Activated CD4-positive, alpha-beta T cell treated with anti-CD3 and anti-CD28 coated beads, Interleukin-2, amount 10 ng/mL, durations not matched to agents 7 days and 5 days (primary cell): ENCODE measurements at places on chromosomes 4 and X. TPM values are rescaled to one million over a fixed set of nuclear protein-coding genes. Genes with fewer than 3 reads are reported as not detected.

DNA sequence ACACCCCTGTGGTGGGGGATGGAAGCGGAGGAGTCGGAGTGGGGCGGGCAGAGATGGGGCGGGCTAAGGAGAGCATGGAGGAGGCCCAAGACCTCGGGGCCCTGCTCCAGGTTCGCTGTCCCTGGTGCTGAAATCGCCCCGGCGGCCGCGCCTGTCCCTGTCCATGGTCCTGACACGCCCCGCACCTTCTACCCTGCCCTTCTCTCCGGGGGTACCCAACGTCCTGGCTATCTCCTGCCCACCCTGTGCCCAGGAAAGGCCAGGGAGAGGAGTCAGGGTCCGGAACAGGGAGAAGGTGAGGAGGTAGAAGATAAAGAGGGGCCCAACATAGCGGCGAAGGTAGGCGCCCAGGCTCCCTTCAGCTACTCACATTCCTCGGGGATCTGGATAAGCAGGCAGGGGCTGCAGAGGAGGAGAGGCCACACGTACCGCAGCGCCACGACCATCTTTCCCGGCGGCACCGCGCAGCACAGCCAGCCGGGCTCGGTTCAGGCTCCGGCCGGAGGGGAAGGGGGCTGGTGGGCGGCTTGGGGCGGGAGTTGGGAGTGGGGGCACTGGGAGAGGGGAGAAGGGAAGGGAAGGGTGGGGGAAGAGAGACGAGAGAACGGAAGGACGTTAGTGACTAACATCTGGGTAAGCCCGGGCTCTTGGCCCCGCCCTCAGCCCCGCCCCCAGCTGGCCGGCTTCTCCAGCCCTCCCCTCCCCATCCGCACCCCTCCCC is 10.4 kb downstream of the L1CAM start:
- H3K27me3 ChIP-seq, result peaks cover 25% of the 10 kb centered on the region
- peaks cover 21% of the 10 kb centered on the region for H3K4me1 ChIP-seq
- no peaks in the 10 kb centered on the region for H3K36me3 ChIP-seq
- no peak overlapping the region for H3K4me3 ChIP-seq

- H3K36me3 ChIP-seq, result peaks cover 19% of the 10 kb centered on the region
- peaks cover 39% of the 10 kb centered on the region for H3K4me1 ChIP-seq
- peak overlapping the region; percentile 87 for H3K4me3 ChIP-seq
- H3K27me3 ChIP-seq, result no peaks in the 10 kb centered on the region
- DNase-seq, result peak; percentile 59
- H3K27ac ChIP-seq, result peak overlapping the region; percentile 95
Observed at GRCh38 chrX:47191331-47191730, 2.3 kb upstream of the UBA1 start.

Gene FABP2
- not detected for total RNA-seq

DNA sequence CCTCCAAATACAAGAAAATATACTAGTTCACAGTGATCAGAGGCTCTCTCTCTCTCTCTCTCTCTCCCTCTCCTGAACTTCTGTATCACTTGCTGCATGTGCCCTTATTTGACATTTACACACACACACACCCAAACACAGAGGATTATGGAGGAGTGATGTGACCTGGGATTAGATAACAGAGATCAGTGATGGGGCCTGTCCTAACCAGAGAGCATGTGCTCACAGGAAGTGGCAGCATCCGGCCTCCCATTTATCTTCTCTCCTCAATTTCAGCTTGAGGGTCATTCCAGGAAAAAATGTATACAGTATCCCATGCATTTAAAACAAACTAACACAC is 143.0 kb downstream of the TSPAN5 start:
- no peaks in the 10 kb centered on the region for H3K27me3 ChIP-seq
- no peak for DNase-seq
- H3K27ac ChIP-seq, result no peak overlapping the region

Gene P2RY4
- 0.25 TPM for total RNA-seq

DNA sequence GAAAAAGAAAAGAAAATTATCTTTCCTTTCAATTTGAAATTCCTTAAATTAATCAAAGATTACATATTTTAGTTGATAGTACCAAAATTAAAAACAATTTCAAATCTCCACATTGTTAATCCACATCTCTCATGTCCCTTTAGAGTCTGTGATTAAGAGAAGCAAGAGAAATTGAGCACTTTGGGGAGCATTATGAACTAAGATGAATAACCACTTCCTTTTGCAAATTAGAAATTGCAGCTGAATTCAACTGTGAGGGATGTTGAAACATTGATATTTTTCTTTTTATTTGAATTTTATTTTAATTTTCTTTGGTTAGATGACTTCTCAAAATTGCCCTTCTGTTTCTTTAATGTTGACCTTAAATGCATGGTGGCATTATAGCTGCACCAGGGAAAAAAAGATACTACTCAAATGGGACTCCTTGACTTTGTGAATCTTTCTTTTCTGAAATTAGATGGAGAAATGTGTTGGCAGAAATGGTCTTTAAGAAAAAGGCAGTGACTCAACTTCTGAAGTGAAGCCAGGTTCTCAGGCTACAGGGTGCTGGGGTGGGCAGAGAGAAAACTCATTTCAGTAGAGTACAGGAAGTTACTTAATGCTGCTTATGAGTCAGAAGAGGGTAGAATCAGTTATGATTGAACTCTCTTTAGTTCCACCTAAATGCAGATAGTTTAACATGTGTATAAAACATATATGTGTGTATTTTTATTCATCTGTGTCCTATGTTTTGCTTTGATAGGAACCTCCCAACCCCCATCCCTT is 92.0 kb upstream of the TNIP3 start:
- DNase-seq, result peak; percentile 53
- H3K36me3 ChIP-seq, result peaks cover 1% of the 10 kb centered on the region
- no peak overlapping the region for H3K4me3 ChIP-seq

DNA sequence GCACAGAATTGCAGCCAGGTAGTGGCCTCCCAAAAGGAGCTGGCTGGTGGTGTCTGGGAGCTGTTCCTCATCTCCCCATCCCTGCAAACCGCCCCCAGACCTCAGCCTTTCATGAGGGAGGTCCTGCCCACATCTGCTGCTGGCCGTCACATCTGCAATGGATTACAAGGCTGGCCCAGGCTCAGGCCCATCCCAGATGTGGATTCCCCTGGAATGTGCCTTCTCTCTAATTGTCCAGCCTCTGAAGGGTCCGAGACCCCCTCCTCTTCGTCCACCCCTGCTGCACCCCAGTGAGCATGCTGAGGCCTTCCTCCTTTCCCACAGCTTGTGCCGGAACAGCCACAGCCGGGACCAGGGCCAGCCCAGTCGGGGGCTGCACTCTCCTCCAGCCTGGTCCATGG is 115.0 kb upstream of the NALF2 start:
- H3K4me1 ChIP-seq, result no peaks in the 10 kb centered on the region
- no peak overlapping the region for H3K27ac ChIP-seq
- no peaks in the 10 kb centered on the region for H3K36me3 ChIP-seq
- DNase-seq, result no peak

Gene STATH
- total RNA-seq, result not detected

DNA sequence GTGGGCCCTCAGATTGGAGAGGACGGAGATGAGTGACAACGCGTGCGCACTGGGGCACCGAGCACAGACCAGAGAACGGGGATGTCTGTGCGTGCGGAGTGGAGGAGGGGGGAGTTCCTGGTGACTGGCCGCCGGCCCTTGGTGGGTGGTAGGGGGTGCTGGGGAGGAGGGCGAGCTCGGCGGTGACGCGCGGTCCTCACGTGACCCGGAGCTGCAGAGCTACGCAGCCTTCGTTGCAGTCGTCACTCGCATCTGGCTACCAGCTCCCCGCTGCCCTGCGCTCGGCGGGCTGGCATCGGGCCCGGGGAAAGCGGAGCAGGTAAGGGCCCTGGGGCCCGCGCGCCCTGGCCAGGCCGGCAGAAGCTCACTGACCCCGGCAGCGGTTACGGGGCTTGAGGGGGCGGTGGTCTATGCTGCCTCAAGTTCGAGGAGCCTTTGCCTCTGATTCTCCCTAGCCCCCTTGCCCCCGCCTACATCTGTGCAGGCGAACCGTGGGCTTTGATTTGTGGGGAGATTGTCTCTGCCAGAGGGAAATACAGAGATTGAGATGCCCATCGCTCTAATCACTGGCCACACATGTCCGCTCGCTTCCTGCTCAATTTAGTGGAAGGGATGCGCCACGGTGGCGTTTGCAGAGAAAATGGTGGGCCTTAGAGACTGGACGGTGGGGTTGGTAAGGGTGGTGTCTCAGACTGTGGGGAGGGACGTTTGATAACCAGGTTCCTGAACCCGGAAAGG is at the start of gene ARMCX4:
ARMCX4 (plus strand) TSS at position 245 of the 738 bp plus-strand sequence. CDS start 3,134 bp downstream, outside the sequence.
- H3K4me3 ChIP-seq, result peak within 1 kb of the TSS; percentile 74
- H3K27me3 ChIP-seq, result peaks cover 5% of the 10 kb centered on the region
- peak within 1 kb of the TSS; percentile 41 for H3K27ac ChIP-seq
- H3K36me3 ChIP-seq, result no peaks in the 10 kb centered on the region
- DNase-seq, result peak; percentile 8

DNA sequence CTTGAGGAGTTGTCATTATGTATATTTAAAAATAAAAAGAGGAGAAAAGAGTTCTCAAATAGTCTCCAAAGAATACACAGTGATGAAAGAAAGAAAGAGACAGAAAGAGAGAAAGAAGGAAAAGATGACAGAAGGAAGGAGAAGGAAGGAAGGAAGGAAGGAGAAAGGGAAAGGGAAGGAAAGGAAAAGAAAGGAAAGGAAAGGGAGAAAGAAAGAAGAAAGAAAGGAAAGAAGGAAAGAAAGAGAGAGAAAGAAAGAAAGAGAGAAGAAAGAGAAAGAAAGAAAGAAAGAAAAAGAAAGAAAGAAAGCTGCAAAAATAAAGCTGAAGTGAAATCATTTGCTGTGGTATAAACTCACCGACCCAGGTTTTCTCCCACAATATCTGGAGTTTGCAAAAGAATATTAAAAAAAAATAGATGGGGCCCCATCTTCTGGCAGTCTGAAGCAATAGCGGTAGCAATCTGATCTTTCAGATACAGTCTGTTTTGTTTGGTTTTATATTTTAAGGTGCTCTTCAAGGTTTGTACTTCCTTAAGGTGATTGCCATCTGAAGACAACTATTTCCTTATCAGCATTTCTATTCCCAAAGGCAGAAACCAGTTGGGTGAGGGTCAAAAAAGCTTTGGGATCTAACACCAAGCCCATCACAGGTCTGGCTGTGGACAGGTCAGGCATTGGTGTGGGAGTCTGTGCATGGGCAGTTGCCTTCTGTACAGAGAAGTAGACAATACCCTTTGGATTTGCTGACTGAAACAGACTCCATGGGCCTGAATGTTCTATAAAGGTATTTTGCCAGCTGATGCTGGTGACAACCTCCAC is 160.4 kb downstream of the CPEB2 start:
- H3K4me1 ChIP-seq, result no peaks in the 10 kb centered on the region
- peaks cover 16% of the 10 kb centered on the region for H3K27me3 ChIP-seq
- H3K36me3 ChIP-seq, result no peaks in the 10 kb centered on the region
- no peak for DNase-seq
- H3K27ac ChIP-seq, result no peak overlapping the region

DNA sequence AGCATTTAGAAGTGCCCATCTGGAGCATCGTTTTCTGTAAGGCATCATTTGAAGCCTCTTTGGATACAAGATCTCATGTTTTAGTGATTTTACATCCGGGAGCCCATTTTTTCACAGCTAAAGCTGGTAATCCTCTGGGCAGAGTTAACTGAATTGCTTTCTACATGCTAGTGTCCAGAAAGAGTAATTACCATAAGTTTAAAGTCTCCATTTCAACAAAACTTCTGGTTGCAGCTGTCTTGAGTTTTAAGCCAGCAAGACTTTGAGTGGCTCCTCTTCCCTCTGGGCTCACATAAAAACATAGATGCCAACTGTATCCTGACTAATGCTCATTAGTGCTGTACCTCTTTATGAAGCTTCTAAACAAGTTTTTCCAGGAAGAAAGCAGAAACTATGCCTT is 65.4 kb downstream of the GPRIN3 start:
- no peak overlapping the region for H3K4me3 ChIP-seq
- peaks cover 52% of the 10 kb centered on the region for H3K36me3 ChIP-seq
- no peak overlapping the region for H3K27ac ChIP-seq
- peaks cover 41% of the 10 kb centered on the region for H3K4me1 ChIP-seq
- H3K27me3 ChIP-seq, result no peaks in the 10 kb centered on the region
- DNase-seq, result no peak

Gene PDGFC
- not detected for total RNA-seq

Gene CTAG1A
- not detected for total RNA-seq

Gene ATP1B4
- not detected for total RNA-seq

GRCh38 chrX:31323658-31324057 is 251.8 kb upstream of the FTHL17 start:
- H3K36me3 ChIP-seq, result no peaks in the 10 kb centered on the region
- no peak for DNase-seq
- H3K27me3 ChIP-seq, result no peaks in the 10 kb centered on the region
- H3K27ac ChIP-seq, result no peak overlapping the region
- no peak overlapping the region for H3K4me3 ChIP-seq

DNA sequence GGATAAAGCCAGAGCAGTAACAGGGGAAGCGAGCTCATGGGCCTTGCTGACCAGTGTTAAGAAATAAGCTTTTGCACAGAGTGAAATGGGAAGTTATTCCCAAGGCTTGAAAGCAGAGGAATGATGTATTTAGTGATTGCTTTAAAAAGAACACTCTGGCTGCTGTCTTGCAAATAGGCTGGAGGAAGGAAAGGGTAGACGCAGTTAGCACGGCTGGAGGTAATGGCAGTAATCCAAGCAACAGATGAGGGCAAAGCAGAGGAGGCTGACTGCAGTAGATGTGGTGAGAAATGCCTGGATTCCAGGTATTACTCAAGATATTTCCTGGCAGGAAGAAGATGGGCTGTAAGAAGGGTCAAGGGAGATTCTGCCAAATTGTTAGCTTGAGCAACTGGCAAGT is 1342.3 kb upstream of the AGA start:
- H3K27me3 ChIP-seq, result no peaks in the 10 kb centered on the region
- no peaks in the 10 kb centered on the region for H3K36me3 ChIP-seq
- no peak for DNase-seq
- no peaks in the 10 kb centered on the region for H3K4me1 ChIP-seq
- H3K4me3 ChIP-seq, result no peak overlapping the region

GRCh38 chr4:166318810-166319525 is 445.9 kb downstream of the TLL1 start:
- no peaks in the 10 kb centered on the region for H3K27me3 ChIP-seq
- DNase-seq, result no peak
- H3K4me1 ChIP-seq, result no peaks in the 10 kb centered on the region

DNA sequence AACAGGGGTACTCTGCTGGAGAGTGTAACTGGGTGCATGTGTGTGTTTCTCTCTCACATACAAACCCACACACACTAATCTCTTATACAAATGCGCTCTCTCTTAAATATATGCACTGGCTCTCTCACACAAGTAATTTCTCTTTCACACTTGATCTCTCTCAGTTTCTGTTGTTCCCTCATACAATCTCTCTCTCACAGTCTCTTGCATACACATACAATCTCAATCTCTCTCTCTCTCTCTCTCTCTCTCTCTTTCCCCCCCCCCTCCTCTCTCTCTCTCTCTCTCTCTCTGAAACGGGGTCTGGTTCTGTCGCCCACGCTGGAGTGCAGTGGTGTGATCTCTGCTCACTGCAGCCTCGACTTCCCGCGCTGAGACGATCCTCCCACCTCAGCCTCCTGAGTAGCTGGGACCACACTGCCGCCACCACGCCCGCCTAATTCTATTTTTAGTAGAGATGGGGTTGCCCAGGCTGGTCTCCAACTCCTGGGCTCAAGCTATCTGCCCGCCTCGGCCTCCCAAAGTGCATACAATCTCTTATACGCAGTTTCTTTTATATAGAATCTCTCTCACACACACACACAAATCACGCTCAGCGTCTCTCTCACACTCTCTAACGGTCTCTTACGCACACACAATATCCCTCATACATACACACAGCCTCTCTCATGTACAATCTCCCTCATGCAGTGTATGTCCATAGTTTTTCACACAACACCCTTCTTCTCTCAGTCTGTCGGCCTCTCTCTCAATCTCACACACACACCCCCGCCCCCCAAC is 518 bp upstream of the FAM241A start:
- no peak for DNase-seq
- no peaks in the 10 kb centered on the region for H3K36me3 ChIP-seq
- peak overlapping the region; percentile 75 for H3K27ac ChIP-seq
- peak overlapping the region; percentile 66 for H3K4me3 ChIP-seq
- peaks cover 46% of the 10 kb centered on the region for H3K4me1 ChIP-seq

Gene NPY1R
- total RNA-seq, result not detected
